Tracheal epithelial cell (primary cell): ENCODE measurements at places on chromosomes 4 and X. TPM values are rescaled to one million over a fixed set of nuclear protein-coding genes. Genes with fewer than 3 reads are reported as not detected.

CNKSR2 gene
- total RNA-seq: 0.24 and 0.43 TPM in 2 replicates

DCX gene
- total RNA-seq: not detected in 2 replicates

FGB gene
- total RNA-seq: 0.21 TPM in 1 of 2 replicates, not detected in the other

PNCK gene
- 3.9 and 4.7 TPM in 2 replicates for total RNA-seq

SMIM43 gene
- 0.24 TPM in 1 of 2 replicates, not detected in the other for total RNA-seq

MAGEB10 gene
- not detected in 2 replicates for total RNA-seq

USP26 gene
- not detected in 2 replicates for total RNA-seq

PCDH18 gene
- under 0.01 TPM in 1 of 2 replicates, not detected in the other for total RNA-seq

CRMP1 gene
- 0.24 TPM in 1 of 2 replicates, not detected in the other for total RNA-seq

RTL9 gene
- not detected in 2 replicates for total RNA-seq

HUWE1 gene
- total RNA-seq: 61.8 and 64.1 TPM in 2 replicates

HSFX2 gene
- total RNA-seq: 0.72 TPM in 1 of 2 replicates, not detected in the other

RAI2 gene
- not detected in 2 replicates for total RNA-seq

USP46 gene
- 11.1 and 18.1 TPM in 2 replicates for total RNA-seq

ATP11C gene
- total RNA-seq: 12.4 and 19.3 TPM in 2 replicates

S100G gene
- total RNA-seq: not detected in 2 replicates

MMRN1 gene
- 1.5 and 2.2 TPM in 2 replicates for total RNA-seq

PAGE1 gene
- not detected in 2 replicates for total RNA-seq

FGF16 gene
- total RNA-seq: not detected in 2 replicates

ELOVL6 gene
- 7.5 and 11.7 TPM in 2 replicates for total RNA-seq

GLOD5 gene
- not detected in 2 replicates for total RNA-seq

TADA2B gene
- total RNA-seq: 11.1 and 12.0 TPM in 2 replicates

NAP1L5 gene
- 0.21 and 0.96 TPM in 2 replicates for total RNA-seq

SPANXA2 gene
- total RNA-seq: not detected in 2 replicates

UBE2K gene
- total RNA-seq: 14.2 and 23.9 TPM in 2 replicates

IQSEC2 gene
- 4.1 and 9.8 TPM in 2 replicates for total RNA-seq

SCD5 gene
- total RNA-seq: 3.8 and 64.8 TPM in 2 replicates

ERCC6L gene
- total RNA-seq: under 0.01 and 0.48 TPM in 2 replicates

DUX4 gene
- not detected in 2 replicates for total RNA-seq

NHSL2 gene
- under 0.01 TPM in 2 replicates for total RNA-seq

HSFX4 gene
- not detected in 2 replicates for total RNA-seq

RHOXF2 gene
- not detected in 2 replicates for total RNA-seq

PGK1 gene
- 265 and 647 TPM in 2 replicates for total RNA-seq

SATL1 gene
- not detected in 2 replicates for total RNA-seq

IBSP gene
- not detected in 2 replicates for total RNA-seq

BEX1 gene
- not detected in 2 replicates for total RNA-seq

FAM236D gene
- not detected in 2 replicates for total RNA-seq

C1GALT1C1 gene
- total RNA-seq: 17.5 and 20.5 TPM in 2 replicates

POU3F4 gene
- not detected in 2 replicates for total RNA-seq

ART3 gene
- not detected in 2 replicates for total RNA-seq

NAP1L3 gene
- total RNA-seq: 0.24 TPM in 1 of 2 replicates, not detected in the other
